ENCODE measurements at places on chromosomes 5 and 9. TPM values are rescaled to one million over a fixed set of nuclear protein-coding genes. Genes with fewer than 3 reads are reported as not detected.
A peak's percentile ranks its signal among the peaks of the same experiment; 100 is the strongest.

The PLAC8L1 gene
- total RNA-seq = not detected

DNA sequence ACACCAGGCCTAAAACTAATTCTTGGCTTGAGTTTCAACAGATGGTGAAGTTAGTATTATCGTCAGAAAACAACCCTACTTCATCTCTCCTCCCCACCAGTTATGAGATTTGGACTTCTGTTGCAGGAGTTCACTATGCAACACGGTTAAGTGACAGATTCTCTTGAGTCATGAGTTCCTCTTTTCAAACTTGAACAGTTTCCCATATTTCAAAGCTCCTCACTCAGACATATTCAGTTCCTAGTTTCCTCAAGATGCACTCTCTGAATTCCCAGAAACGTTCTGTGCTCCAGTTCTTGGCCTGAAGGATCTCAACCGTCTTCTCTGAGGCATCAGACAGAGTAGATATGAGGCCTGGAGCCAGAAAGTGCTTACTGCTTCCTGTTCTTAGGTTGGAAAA, 7.3 kb upstream of the PTGER4 start:
- no peaks in the 10 kb centered on the region for H3K36me3 ChIP-seq
- H3K4me1 ChIP-seq = no peaks in the 10 kb centered on the region
- no peak overlapping the region for H3K4me3 ChIP-seq
- no peak overlapping the region for H3K27ac ChIP-seq
- no peak for DNase-seq
- H3K27me3 ChIP-seq = no peaks in the 10 kb centered on the region

The CSNK1G3 gene
- 18.4 TPM for total RNA-seq

DNA sequence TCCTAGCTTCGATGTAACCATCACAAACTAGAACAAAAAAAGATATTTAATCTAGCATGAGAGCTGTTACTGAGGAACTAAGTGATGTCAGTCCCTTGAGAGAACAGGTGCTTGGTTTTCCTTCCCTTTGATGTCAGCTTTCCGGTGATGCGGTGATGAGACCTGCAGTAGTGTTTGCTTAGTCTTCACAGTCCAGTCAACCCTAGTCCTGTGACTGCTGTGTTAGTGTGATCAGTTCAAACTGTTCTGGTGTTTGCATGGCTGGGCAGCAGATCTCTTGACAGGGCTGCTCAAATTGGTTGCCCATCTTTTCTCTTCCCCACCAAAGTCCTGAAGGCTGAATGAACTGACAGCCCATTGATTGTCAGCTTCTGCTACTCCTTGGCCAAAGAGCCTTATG, 608.6 kb upstream of the DAB2 start:
- no peaks in the 10 kb centered on the region for H3K36me3 ChIP-seq
- H3K4me3 ChIP-seq = no peak overlapping the region
- no peak for DNase-seq
- H3K27me3 ChIP-seq = no peaks in the 10 kb centered on the region
- H3K4me1 ChIP-seq = no peaks in the 10 kb centered on the region
- no peak overlapping the region for H3K27ac ChIP-seq

DNA sequence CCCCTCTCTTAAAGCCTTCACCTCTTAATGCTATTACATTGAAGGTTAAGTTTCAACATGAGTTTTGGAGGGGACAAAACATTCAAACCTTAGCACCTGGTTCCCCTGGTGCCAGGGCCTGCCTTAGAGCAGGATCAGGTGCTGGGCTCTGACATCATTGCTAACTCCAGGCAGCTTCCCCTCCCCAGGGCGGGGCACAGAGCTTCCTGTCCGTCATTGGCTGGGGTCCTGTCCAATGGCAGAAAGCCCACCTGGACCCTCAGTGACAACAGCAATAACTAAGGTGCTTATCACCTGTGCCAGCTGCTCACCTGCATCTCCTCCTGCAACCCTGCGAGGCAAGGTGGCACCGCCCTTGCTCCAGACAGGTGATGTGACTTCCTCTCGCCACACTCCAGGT, 177.4 kb downstream of the NSG2 start:
- no peaks in the 10 kb centered on the region for H3K4me1 ChIP-seq
- no peak for DNase-seq
- H3K27ac ChIP-seq = no peak overlapping the region
- H3K27me3 ChIP-seq = no peaks in the 10 kb centered on the region
- no peak overlapping the region for H3K4me3 ChIP-seq
- H3K36me3 ChIP-seq = no peaks in the 10 kb centered on the region

The SMIM32 gene
- not detected for total RNA-seq

The ARL14EPL gene
- total RNA-seq = not detected

DNA sequence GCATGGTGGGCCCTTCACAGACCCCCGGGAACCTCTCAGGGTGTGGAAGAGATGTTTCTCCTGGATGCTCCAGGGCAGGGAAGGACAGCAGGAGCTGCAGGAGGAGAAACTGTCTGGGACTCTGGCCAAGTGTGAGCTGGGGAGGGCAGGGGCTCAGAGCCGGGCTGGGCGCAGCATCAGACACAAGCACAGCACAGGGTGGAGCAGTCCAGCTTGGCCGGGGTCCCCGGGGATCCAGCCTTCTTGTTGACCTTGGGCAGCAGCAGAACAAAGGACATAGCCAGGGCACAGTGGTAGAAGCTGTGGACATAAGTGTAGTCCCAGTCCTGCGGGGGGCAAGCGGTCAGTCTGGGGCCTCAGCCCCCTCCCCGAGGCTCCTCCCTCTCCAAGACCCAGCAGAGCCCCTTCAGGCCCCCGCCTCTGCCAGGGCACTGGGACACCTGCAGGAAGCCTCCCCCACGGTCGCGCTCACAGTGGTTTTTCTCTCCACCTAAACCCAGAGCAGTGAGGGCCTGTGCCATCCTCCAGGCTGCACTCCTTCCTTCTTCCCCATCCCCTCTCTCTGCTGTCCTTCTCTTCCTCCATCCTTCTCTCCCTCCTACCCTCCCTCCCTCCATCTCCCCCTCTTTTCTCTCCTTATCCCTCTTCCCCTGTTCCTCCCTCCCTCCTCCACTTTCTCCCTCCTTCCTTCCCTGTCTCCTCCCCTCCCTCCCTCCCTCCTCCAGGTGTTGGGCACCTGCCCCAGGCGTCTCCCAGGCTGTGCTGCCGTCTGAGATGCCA, 10.1 kb downstream of the MYMK start:
- H3K27ac ChIP-seq = no peak overlapping the region
- no peak overlapping the region for H3K4me3 ChIP-seq
- peaks cover 24% of the 10 kb centered on the region for H3K4me1 ChIP-seq
- DNase-seq = no peak

GRCh38 chr5:177410575-177410974, 1.2 kb upstream of the F12 start:
- no peak overlapping the region for H3K27ac ChIP-seq
- no peak overlapping the region for H3K4me3 ChIP-seq
- H3K4me1 ChIP-seq = no peaks in the 10 kb centered on the region
- no peak for DNase-seq
- no peaks in the 10 kb centered on the region for H3K36me3 ChIP-seq

GRCh38 chr5:98698359-98698758, 75.1 kb upstream of the RGMB start:
- H3K27ac ChIP-seq = no peak overlapping the region
- no peak for DNase-seq
- H3K4me1 ChIP-seq = no peaks in the 10 kb centered on the region
- H3K4me3 ChIP-seq = no peak overlapping the region
- no peaks in the 10 kb centered on the region for H3K36me3 ChIP-seq

GRCh38 chr9:125204477-125204876, 4.1 kb downstream of the RABEPK start:
- H3K27ac ChIP-seq = no peak overlapping the region
- peaks cover 22% of the 10 kb centered on the region for H3K36me3 ChIP-seq
- no peaks in the 10 kb centered on the region for H3K27me3 ChIP-seq
- H3K4me1 ChIP-seq = peaks cover 8% of the 10 kb centered on the region
- no peak for DNase-seq

The CKS2 gene
- 4.7 TPM for total RNA-seq

DNA sequence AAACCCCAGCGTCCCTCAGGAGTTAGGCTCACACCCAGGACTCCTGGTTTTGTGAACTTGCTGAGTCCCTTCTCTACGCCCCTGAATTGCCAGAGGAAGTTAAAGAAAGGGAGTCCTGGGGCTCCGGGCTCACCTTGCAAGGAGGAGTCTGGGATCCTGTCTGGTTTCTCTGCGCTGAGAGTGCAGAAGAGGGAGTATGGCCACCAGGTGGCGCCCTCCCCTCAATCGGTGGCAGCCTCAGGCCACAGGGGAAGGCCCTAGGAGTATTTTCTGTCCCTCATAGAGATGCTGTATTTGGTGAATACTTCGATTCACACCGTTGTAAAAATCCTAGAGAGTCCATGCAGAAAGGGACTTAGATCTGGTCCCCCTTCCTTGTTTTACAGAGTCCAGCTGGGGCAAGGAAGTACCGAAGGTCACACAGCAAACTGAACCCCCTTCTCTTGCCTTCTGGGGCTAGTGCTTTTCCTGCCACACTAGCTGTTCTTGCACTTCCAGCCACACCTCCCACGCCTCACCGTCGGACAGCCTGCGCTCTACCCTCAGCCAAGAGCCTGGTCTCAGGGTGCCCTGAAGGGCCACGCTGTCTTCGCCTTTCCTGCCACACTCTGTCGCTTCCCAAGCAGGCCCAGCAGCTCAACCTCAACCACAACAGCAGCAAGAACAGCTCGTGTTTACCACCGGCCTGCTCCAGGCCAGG, 10.2 kb downstream of the HAND1 start:
- no peak overlapping the region for H3K27ac ChIP-seq
- H3K4me1 ChIP-seq = no peaks in the 10 kb centered on the region
- H3K27me3 ChIP-seq = peaks cover 3% of the 10 kb centered on the region
- no peak overlapping the region for H3K4me3 ChIP-seq
- no peak for DNase-seq
- H3K36me3 ChIP-seq = no peaks in the 10 kb centered on the region

The GMCL2 gene
- total RNA-seq = not detected

The EGFL7 gene
- 42.0 TPM for total RNA-seq

DNA sequence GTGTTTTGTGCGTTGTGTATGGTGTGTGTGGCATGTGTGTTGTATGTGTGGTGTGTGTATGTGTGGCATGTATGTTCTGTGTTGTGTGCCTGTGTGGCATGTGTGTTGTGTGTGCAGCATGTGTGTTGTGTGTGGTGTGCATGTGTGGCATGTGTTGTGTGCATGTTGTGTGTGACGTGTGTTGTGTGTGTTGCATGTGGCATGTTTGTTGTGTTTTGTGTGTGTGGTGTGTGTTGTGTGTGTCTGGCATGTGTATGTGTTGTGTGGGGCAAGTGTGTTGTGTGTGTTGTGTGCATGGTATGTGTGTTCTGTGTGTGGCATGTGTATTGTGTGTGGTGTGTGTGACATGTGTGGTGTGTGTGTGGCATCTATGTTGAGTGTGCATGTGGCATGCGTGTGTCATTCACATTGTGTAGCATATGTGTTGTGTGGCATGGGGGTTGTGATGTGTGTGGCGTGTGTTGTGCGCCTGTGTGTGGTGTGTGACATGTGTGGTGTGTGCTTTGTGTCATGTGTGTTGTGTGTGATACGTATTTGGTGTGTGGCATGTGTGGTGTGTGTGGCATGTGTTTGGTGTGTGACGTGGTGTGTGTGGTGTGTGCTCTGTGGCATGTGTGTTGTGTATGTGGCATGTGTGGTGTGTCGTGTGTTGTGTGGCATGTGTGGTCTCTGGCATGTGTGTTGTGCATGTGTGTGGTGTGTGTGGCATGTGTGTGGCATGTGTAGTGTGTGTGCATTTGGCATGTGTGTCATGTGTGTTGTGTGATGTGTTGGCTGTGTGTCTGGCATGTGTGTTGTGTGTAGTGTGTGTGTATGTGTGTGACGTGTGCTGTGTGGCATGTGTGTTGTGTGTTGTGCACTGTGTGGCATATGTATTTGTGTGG, 46.6 kb upstream of the IRX4 start:
- no peaks in the 10 kb centered on the region for H3K36me3 ChIP-seq
- H3K4me3 ChIP-seq = no peak overlapping the region
- H3K4me1 ChIP-seq = no peaks in the 10 kb centered on the region
- no peaks in the 10 kb centered on the region for H3K27me3 ChIP-seq
- no peak overlapping the region for H3K27ac ChIP-seq
- DNase-seq = no peak

DNA sequence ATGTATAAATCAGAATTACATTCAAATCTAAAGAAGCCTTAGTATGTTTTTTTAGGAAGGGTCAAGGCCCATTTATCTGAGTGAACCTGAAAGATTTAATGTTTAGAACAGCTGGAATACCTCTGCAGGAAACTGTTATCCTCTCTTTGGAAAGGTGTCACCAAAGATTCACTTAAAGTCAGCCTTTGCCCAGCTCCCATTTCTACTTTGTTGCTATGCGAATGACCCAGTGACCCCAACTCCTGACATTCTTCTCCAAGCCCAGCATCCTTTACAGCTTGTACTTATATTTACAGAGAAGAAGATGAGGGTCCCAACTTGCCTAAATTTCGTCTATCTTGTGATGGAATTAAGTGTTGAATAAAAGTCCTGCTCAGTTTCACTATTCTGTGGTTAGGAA, 1198.6 kb downstream of the CDH12 start:
- no peaks in the 10 kb centered on the region for H3K27me3 ChIP-seq
- no peak overlapping the region for H3K4me3 ChIP-seq
- no peak for DNase-seq

DNA sequence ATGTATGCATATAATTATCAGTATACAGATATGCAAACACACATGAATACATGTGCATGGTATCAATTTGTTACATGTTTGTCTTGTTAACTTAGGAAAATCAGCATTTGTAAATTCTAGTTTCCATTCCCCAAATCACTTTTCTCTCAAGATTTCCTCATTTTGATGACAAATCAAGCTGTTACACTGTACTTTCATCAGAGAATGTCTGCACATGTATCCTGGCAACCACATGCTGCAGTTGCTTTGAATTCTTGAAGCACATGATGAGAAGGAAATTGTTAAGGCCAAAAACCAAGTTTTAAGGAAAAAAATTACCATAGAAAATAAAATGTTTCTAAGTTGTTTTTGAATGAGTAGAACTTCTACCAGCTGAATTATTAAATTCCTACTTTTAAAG, 1834.5 kb downstream of the EFNA5 start:
- H3K36me3 ChIP-seq = no peaks in the 10 kb centered on the region
- DNase-seq = no peak
- no peak overlapping the region for H3K27ac ChIP-seq
- no peak overlapping the region for H3K4me3 ChIP-seq

The RLN1 gene
- total RNA-seq = not detected

The CCDC187 gene
- not detected for total RNA-seq

DNA sequence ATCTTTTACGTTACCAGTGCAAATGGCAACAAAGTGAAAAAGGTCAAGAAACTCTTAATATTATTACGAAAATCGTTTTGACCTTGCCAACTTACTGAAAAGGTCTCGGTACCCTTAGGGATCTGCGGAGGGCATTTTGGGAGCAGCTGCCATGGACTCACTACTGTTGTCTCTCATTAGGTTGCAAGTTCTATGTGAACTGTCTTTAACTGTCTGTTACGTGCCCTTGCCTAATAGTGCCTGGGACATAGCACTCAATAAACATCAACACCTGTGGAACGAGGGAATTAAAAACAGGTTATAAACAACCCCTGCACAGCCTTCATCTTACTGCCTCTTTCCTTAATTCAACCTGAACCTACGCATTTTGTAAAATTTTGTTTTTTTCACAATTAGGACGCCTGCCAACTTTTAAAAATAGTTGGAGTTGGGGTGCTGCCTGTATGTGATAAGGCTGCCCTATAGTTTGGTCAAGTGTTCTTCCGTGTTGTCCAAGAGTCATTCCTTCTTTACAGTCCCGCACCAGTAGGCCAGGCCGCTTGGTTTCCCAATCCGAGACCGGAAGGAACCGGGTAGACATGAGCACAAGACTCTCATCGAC, 527 bp upstream of the SREK1 start:
- H3K36me3 ChIP-seq = no peaks in the 10 kb centered on the region
- peak overlapping the region; percentile 88 for H3K4me3 ChIP-seq
- H3K27me3 ChIP-seq = no peaks in the 10 kb centered on the region
- no peak for DNase-seq
- peak overlapping the region; percentile 98 for H3K27ac ChIP-seq
- H3K4me1 ChIP-seq = peaks cover 30% of the 10 kb centered on the region

The GFI1B gene
- total RNA-seq = not detected

GRCh38 chr5:133890776-133891280, 77.6 kb downstream of the C5orf15 start:
- no peak overlapping the region for H3K4me3 ChIP-seq
- H3K36me3 ChIP-seq = no peaks in the 10 kb centered on the region
- H3K4me1 ChIP-seq = no peaks in the 10 kb centered on the region
- no peaks in the 10 kb centered on the region for H3K27me3 ChIP-seq
